ENCODE measurements at places on chromosomes 4 and X.

- DNase-seq = no peak
Measured at GRCh38 chr4:115687052-115687755, 573.8 kb upstream of the NDST4 start.

DNA sequence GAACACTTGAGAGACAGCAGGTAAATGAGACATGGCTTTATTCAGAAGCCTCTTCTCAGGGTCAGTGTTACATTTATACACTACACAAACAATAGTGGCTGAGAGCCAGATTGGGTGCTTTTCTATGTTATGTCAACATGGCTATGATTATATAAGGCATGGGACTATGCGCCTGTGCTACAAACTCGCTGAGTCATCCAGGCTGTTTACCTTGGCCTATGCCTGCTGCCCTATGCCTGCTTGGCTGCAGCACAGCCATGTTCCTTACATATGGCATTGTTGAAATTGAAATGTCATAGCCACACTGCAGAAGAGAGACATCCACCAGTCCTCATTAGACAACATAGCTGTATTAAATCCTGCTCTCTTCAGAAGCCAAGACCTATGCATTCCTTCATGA, 236.3 kb upstream of the NWD2 start:
- no peak for DNase-seq

DNA sequence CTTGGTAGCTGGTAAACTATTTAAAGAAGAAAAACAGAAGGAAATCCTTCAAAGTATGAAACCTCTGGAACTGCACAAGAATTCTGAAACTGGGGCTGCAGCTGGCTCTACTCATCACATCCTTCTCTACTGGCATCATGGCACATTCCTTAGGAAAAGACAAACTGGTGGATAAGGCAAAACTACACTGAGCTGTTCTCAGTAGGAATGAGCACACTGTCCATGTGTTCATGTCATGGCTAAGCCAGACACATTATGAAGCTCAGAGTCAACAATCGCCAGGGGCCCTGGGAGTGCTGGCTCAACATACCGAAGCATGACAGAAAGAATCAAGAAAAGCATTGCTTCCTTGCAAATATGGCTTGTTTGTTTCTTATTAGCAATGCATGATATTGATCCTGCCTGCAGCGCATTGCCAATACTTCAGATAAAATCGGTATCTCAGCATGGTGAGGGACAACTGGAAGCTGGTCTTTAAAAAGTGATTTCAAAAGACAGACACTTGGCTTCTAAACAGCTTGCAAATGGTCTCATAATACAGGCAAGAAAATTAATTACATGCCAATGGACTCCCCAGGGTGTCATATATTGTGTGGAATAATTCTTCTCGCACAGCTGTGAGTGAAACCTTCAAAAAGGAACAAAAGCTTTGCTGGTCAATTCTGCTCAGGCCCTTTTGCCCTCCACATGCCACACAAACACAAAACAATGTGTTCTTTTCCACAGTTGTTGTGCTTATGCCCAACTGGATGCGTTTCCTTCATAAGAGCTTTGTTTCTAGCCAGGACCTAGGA, 300.2 kb upstream of the VCX start:
- DNase-seq = no peak

DNA sequence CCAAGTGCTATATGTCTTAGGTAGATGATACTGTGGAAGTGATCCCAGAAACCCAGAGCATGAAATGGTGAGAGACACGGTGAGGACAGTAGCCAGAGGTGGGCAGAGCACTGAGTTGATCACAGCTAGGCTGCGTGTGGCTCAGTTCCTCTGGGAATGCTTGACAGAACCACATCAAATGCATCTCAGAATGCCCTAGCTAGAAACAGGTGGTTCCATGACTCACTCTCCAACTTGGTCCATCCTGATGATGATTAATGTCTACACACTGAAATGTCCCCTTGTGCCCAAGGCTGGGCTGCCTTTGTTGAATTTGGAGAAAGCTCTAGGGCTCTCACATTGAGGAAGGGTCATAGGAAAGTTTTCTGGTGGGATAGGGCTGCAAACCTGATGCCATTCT, 113.6 kb downstream of the ZNF518B start:
- DNase-seq = no peak

DNA sequence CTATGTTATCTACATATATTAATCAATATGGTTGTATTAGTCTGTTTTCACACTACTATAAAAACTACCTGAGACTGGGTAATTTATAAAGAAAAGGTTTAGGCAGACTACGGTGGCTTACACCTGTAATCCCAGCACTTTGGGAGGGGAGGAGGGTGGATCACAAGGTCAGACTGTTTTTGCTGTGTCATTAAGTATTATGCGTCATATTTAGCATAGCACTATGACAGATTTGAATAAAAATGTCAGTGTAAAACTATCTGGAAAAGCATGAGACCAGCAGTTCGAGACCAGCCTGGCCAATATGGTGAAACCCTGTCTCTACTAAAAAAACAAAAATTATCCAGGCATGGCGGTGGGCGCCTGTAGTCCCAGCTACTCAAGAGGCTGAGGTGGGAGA, 209.7 kb upstream of the ARHGAP24 start:
- no peak for DNase-seq

DNA sequence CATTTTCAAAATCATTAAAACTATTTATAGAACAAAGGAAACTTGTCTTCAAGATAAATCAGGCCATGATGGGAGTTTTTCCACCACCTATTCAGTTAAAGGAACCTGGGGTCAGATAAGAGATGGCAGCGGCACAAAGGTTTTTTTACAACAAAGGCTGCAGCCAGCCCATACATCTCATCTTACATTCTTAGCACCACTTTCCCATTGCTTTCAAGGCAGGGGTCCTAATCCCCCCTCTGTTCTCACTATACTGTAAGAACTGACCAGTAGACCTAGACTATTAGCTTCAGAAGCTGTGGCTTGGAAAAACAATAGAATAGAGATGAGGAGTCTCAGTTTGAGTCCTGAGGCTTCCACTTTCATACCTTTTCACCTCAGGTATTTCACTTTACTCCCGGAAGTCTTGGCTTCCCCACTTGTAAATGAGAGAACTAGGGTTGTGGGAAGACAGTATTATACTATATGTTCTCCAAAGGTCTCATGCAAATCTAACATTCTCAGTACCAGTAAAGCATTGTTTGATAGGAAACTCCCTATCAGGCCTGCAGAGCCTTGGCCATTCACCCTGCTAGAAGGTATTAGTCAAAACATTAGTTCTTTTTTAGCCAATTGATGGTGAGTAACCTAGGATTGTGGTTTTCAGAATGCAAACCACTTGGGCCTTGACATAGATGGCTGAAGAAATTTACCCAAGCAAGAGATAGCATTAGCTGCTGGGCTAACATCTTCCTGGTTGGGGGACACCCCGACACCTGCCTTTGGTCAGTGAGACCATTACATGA, 182.9 kb upstream of the PBDC1 start:
- DNase-seq = no peak

DNA sequence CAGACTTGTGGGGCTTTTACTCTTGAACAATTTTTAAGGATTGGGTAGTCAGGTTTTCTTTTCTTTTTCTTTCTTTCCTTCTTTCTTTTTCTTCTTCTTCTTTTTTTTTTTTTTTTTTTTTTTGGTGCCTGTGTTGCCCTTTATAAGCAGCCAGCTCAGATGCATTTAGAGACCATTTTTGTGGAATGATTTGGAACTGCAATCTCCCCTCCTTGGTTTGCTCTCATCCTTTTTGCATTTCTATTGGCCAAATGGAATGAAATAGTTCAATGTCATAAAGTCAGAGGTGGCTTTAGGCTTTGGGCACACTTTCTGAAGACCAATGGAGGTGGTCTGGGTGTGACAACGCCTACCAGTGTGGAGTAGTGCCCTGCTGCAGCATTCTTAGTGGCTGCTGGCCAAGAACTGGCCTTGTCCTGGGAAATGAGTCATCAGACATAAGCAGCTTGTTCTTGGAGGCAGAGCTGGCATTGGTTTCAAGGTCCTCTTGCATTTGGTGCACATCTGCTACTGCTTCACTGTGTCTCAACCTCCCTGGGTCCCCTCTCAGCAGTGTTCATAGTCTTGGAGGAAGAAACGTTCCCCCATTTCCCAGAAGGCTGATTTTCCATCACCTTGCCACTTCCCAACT, 84.5 kb downstream of the CT47B1 start:
- no peak for DNase-seq

GRCh38 chr4:154720123-154720522, 23.7 kb upstream of the LRAT start:
- no peak for DNase-seq

GRCh38 chr4:17336524-17336961, 175.3 kb downstream of the QDPR start:
- DNase-seq = peak; percentile 73

DNA sequence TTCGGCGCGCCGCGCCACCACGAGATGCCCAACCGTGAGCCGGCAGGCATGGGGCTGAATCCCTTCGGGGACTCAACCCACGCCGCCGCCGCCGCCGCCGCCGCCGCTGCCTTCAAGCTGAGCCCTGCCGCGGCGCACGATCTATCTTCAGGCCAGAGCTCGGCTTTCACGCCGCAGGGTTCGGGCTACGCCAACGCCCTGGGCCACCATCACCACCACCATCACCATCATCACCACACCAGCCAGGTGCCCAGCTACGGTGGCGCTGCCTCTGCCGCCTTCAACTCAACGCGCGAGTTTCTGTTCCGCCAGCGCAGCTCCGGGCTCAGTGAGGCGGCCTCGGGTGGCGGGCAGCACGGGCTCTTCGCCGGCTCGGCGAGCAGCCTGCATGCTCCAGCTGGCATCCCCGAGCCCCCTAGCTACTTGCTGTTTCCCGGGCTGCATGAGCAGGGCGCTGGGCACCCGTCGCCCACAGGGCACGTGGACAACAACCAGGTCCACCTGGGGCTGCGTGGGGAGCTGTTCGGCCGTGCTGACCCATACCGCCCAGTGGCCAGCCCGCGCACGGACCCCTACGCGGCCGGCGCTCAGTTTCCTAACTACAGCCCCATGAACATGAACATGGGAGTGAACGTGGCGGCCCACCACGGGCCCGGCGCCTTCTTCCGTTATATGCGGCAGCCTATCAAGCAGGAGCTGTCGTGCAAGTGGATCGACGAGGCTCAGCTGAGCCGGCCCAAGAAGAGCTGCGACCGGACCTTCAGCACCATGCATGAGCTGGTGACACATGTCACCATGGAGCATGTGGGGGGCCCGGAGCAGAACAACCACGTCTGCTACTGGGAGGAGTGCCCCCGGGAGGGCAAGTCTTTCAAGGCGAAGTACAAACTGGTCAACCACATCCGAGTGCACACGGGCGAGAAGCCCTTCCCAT, 1.1 kb downstream of the ZIC3 start:
- no peak for DNase-seq

- DNase-seq = no peak
Measured at GRCh38 chrX:23103546-23103945, 103.8 kb downstream of the DDX53 start.

DNA sequence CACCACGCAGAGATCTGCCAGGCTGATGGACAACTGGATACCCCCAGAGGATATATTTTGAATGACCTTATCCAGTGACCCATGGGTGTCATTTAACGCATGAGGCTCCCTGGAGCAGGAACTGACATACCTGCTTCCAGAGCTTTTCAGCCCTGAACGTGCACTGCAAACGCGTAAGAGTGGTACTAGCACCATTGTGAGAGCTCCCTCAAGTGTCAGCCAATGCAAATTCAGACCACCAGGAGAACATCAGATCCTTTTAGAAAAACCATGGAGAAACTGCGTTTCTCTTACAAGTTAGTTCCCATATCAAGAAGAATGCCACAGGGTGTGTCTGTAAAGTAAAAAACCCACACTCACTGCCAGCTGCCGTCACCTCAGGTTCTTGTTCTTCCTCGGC, 7.3 kb downstream of the TREX2 start:
- DNase-seq = no peak

- DNase-seq = no peak
Measured at GRCh38 chr4:153988492-153989363, 199.8 kb upstream of the SFRP2 start.

GRCh38 chr4:152431784-152432183, 104.1 kb downstream of the FBXW7 start:
- DNase-seq = no peak

GRCh38 chr4:76993787-76994641, 44.5 kb downstream of the SEPTIN11 start:
- DNase-seq = peak; percentile 24

- no peak for DNase-seq
Measured at GRCh38 chrX:11100281-11101035, 10.7 kb upstream of the HCCS start.

DNA sequence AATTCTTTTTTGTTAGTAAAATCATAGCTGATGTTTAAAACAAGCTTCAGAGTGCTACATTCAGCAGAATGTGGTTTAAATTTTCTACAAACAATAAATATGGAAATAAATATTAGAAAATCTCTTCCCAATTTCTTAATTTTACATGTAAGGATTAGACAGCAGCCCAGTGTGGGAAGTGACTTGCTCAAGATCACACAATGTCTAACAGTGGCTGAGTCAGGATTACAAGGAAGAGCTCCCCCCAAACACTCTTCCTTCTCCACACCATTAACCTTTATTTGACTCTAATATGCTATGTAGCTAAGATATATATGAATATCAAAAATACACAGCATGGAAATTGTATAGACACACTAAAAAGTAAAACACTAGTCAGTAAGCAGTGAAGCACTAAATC, 59.5 kb downstream of the SLC10A7 start:
- DNase-seq = no peak

GRCh38 chr4:143383005-143383574, 46.4 kb downstream of the GAB1 start:
- no peak for DNase-seq

GRCh38 chr4:126182786-126183185, 868.0 kb downstream of the FAT4 start:
- DNase-seq = no peak

- no peak for DNase-seq
Measured at GRCh38 chr4:150256225-150256620, 178.0 kb downstream of the DCLK2 start.

DNA sequence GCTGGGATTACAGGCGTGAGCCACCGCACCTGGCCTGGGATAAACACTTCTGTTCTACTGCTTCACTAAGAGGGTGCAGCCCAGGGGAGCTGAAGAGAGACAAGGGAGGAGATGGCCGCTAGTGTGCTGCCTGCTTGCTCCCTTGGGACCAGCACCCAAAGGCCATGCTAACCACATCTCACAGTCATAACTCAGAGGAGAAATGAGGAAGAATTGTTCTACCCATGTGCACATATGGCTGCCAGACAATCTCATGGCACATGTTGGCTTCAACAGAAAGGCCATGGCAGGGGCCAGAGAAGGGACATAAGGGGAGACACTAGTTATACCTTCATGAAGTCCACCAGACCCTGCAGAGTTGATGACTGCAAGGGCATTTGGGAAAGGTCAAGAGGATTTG, 22.4 kb downstream of the CLDN22 start:
- DNase-seq = no peak

GRCh38 chrX:17591741-17592110, 145.6 kb upstream of the SCML1 start:
- DNase-seq = no peak

DNA sequence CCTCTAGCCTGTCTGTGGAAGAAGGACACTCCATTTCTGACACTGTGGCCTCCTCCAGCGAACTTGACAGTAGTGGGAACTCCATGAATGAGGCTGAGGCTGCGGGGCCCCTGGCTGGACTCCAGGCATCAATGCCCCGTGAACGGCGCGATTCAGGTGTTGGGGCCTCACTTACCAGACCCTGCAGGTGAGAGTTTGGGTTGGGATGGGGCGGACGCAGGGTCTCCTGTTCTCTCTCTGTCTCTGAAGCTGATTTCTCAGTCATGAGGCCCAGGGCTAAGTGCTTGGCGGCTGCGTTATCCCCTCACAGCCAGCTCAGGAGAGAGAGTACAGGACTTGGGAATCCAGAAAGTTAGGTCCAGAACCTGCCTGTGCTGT, 71.0 kb downstream of the STARD8 start:
- DNase-seq = no peak

Data from stimulated activated CD4-positive, alpha-beta T cell treated with anti-CD3 and anti-CD28 coated beads, Interleukin-15, amount 100 ng/mL, for 48 hours (primary cell).